ENCODE measurements at places on chromosomes 11 and 22.

DNA sequence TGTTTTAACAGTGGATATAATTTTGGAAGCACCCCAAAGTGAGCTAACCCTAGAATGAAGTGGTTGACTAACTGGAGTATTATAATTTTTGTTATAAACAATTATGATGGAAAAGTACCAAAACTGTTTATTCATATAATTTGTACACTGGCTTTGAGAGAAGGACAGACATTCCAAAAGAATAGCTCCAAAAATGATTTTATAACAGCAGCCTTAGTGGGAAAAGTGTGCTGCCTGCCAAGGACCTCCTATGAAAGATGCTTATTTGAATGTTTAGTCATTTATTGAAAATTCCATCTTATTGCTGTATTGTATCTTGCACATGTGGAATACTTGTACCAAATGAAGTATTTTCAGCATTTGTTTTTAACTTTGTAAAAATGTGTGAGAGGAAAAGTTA is 169.8 kb downstream of the GUCY1A2 start:
- DNase-seq = no peak

- no peak for DNase-seq
These were observed 59.5 kb upstream of the PHF21A start for GRCh38 chr11:46180736-46181135.

GRCh38 chr11:69355959-69356702 is 62.2 kb downstream of the MYEOV start:
- no peak for DNase-seq

- DNase-seq = no peak
These were observed 37.6 kb downstream of the TRMU start for GRCh38 chr22:46373159-46373558.

DNA sequence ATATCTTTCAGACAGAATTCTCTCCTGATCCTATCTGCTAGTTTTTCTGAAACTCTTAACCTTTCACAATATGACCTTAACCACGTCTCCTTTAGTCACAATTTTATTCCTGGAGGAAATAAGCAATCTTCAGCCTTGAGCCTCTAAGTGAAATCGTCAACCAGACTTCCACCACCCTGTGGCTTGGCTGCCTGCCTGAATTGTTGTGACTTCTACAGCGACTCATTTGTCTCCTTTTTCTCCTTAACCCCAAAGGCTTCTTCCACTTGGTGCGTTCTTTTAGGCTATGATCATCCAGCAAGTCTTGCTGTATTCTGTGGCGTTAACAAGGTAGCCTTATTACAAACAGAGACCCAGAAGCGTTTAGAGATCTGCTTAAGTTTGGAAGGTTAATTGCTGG is 535.1 kb upstream of the ARHGAP42 start:
- DNase-seq = no peak

- no peak for DNase-seq
These were observed 405.7 kb downstream of the BUD13 start for GRCh38 chr11:116366980-116367645.

GRCh38 chr11:34028425-34028824 is 23.1 kb upstream of the CAPRIN1 start:
- DNase-seq = no peak

GRCh38 chr11:45209000-45209879 is 62.8 kb downstream of the PRDM11 start:
- no peak for DNase-seq

DNA sequence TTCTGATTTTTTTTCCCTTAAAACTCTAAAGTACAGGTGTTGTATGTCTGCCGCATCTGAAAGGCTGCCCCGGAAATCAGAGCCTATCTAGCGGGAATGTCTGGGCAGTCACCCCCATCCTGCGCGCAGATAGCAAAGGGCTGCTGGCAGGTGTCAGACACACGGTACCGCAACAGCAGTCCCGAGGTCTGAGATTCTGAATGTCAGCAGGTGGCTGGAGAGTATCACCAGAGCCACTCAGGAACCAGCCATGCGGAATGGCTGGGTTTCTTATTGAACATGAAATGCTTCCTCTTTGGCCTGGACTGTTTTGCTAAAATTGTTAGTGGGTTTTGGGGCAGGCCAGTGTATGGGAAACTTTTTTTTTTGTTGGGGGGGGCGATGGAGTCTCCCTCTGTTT is 53.3 kb downstream of the CERK start:
- no peak for DNase-seq

GRCh38 chr11:85843929-85844328 is 11.3 kb upstream of the CCDC83 start:
- no peak for DNase-seq

DNA sequence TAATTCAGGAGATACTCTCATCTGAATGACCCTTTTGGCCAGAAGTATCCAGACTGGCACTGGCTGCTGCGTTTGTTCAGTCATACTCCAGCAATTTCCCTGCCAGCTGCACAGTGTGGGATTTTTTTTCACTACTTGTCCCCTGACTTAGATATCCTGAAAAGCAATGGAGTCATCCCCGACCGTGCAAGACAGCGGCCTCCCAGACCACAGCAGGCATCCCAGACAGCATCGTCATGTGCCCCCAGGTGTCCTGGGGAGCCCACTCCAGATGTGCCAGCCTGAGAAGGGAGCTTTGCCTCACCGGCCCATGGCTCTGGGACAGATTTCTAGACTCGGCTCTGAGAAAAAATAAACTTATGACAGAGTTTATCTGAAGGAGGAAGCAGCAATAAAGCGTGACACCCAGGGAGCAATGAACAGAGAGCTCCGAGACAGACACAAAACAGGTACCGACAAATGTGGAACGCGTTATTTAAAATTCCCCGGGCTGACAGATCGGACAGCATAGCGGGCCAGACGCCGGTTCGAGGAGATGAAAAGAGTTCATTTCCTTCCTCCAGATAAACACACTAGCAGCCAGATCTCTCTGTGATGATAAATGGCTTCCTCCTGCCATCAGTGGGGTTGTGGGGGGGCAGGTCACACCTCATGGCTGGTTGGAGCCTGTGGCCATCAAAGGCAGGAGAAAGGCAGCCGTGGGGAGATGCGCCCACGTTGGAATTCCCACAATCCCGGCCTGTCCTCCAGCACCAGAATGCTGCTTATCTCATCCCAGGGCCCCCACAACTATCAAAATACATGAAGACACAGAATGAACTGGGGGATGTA is 106.4 kb upstream of the FGF3 start:
- DNase-seq = no peak

DNA sequence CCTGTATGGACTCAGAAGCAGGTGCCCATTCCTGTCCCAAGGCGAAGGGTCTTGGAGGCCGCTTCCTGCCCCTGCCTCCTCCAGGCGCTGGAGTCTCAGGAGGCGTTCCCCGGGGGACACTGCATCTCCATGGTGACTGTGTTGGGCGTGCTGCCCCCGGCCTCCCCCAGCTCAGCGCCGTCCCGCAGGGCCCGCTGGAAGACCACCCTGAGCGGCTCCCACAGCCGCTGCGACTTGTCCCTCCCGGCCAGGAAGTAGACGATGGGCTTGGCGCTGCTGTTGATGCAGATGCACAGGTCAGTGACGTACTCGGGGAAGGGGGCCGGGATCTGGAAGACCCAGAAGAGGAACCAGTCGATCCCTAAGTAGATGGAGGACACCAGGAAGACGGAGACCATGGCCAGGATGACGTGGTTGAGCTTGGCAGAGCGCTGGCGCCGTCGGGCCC is 7.8 kb downstream of the MRGPRF start:
- no peak for DNase-seq

DNA sequence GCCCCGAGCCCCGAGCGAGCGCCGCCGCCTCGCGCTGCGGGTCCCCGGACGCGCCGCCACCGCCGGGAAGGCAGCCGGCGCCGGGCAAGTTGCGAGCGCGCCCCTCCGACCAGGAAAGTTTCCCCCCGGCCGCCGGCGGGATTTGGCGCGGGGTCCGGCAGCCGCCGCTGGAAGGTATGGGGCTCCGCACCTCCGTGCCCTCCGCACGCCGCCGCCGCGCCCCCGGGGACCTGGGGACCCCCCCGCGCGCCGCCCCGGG is 281 bp downstream of the TSPAN18 start:
- DNase-seq = no peak

DNA sequence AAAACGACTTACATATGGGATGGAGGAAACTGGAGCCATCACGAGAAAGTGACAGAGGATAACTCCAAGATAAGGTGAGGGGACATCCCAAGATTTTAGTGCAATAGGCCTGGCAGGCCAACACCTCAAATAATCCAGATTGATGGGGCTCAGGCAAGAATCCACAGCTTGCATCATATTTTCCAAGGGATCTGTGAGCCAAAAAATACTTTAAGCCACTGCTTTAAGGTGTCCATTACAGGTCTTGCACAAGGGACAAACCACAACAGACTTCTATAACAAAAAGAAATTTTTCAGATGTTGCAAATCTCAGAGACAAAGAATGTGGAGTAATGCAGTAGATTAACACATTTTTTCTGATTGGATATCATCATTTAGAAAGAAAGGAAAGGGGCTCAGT is 45.6 kb downstream of the DENND5A start:
- DNase-seq = no peak

GRCh38 chr11:19307498-19307897 is 66.8 kb upstream of the E2F8 start:
- DNase-seq = no peak

- no peak for DNase-seq
These were observed 128.8 kb upstream of the ANO1 start for GRCh38 chr11:69949327-69949726.

- no peak for DNase-seq
These were observed 29.2 kb downstream of the PDGFD start for GRCh38 chr11:104134745-104135144.

DNA sequence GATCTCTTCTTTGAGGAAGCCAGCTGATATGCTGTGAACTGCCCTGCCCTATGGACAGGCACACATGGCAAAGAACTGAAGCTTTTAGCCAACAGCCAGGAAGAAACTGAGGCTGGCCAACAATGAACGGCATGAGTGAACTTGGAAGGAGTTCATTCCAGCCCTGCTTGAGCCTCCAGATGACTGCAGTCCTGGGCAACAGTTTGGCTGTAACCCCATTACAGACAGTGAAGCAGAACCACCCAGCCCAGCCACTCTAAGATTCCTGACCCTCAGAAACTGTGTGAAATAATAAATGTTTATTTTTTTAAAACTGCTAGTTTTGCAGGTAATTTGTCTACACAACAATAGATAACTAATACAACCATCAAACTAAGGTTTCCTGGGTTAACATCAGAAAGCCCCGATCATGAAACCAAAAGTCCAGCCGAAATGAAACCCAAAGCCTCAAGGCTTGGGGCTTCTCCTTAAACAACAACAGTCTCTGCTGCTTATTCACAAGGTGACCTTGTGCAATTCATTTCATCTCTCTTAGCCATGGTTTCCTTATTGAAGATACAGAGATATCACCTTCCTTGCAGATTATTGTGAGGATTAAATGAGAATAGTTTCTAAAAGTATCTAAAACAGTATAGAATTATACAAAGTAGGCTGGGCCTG is 31.4 kb downstream of the PAK1 start:
- no peak for DNase-seq

DNA sequence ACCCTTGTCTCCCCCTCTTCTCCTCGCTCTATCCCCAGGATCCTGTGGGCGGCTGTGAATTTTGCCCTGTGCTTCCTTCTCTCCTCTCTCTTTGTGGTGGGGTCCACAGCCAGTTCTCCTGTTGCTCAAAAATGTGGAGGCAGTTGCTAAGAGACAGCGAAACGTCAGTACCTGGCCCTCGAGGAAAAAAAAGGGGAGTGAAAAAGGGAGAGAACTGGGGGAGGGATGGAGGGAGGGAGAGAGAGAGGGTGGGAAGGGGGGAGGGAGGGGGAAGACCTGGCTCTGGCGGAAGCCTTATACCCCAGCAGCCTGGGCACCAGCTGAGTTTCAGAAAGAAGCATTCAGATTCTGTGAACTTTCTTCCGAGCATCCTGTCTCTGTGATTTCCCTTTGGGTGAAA is 2.1 kb upstream of the LRRC55 start:
- DNase-seq = no peak

DNA sequence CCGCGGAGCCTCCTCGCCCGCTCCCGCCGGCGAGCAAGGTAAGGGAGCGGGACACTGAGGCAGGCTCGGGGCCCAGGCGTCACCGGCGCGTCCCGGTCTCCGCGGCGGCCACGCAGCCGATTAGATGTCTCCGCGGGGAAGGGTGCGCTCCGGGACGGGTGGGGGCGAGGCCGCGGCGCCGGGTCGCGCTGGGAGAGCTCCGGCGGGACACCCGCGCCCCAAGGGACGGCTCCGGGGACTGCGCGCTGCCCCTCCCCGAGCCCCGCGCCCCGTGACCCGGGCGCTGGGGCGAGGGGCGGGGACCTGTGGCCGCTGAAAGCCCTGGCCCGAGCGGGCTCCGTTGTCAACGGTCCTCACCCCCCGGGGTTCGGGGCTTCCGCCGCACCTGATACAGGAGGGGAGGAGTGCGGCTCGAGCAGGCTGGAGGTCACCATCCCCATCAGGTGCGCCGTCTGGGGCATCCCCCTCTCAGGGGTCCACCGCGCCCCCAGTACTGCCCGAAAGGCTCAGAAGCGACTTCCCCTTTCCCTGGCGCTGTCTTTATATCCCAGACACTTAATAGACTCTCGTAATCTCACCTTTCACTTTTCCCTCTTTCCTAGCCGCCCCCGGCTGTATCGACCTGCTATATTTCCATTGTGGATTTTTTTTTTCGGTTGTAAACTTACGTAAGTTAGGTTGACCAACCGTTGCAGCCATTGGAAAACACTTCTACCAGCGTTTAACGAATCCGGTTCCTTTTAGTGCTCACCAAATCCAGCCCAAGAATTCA is 573 bp downstream of the PPFIA1 start:
- DNase-seq = peak; percentile 13

DNA sequence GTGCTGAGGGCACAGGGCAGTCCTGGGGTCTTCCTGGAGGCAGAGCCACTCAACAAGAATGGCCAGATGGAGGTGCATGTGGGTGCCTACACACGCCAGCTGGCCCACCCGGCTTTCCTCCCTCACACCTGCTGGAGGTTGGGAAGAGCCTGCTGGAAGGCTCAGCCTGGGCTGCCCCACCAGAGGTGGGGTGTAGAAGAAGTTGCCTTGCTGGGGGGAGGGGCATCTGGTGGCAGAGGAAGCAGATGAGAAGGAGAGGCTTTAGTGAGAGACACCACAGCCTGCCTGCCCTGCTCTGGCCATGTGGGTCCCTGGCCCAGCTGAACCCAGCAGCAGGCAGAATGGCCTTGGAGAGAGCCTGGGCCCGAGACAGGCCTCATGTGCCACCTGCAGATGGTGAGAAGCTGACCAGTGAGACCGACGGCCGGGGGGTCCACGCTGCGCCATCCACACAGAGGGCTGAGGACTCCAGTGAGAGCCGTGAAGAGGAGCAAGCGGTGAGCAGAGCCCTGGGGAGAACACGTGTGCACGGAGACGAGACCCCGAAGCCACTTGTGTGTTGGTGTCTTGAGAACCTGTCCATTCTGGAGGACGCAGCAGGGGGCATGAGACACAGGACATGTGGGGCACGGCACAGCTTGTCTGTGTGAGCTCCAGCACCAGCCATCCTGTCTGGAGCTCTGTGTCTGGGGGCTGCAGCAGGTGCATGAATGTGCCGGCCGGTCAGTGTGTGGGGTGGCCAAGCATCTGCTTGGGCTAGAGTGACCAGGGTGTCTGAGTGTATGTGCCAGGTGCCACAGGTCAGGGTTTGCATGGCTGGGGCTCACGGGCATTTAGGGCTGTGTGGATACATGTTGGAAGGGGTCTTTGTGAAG is 2.7 kb downstream of the B4GALNT4 start:
- DNase-seq = no peak

GRCh38 chr11:130097285-130097684 is 27.6 kb downstream of the APLP2 start:
- no peak for DNase-seq

- DNase-seq = no peak
These were observed 25.8 kb downstream of the AP2A2 start for GRCh38 chr11:951507-951906.
